ENCODE measurements at places on chromosomes 4 and X. TPM values are rescaled to one million over a fixed set of nuclear protein-coding genes. Genes with fewer than 3 reads are reported as not detected.

- H3K27me3 ChIP-seq = no peaks in the 10 kb centered on the region
- no peak overlapping the region for H3K27ac ChIP-seq
- no peak for DNase-seq
- no peak overlapping the region for H3K4me3 ChIP-seq
Measured at GRCh38 chr4:112031712-112032328, 113.4 kb upstream of the FAM241A start.

- H3K27me3 ChIP-seq = no peaks in the 10 kb centered on the region
- peaks cover under 1% of the 10 kb centered on the region for H3K4me1 ChIP-seq
- no peak overlapping the region for H3K4me3 ChIP-seq
- no peak overlapping the region for H3K27ac ChIP-seq
Measured at GRCh38 chr4:54384563-54384962, 155.5 kb downstream of the PDGFRA start.

MECP2 gene
- total RNA-seq = 54.3 TPM

DNA sequence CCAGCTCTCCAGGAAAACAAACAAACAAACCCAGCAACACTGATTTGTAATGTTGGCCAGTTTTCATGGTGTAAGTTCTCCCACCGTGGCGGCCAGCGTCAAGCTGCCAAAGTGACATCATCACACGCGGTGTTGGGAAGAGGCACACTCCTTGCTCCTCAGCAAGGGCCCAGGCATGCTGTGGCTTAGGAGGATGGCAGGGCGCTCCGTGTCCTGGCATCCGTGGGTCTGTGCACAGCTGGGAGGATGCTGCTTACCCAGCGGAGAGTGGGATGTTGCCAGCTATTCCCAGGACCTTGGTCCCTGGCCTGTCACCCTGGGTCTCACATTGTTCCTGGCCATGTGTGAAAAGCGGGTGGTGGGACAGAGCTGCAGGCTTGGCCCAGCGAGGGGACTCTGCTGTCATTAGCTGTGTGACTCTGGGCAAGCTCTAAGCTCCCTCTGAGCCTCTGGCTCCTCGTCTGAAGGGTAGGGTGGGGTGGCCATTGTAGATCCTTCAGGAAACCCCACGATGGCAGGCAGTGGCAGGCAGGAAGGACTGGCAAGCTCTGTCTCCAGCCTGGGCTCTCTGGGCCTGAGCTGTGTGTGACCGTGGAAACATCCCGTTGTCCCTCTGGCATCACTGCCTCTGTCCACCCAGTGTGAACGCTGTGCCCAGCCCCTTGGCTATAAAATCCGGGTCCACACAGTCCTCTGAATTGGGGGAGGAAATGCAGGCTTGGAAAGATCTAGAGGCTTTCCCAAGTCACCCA is 10.8 kb downstream of the PSAPL1 start:
- DNase-seq = peak; percentile 10
- no peak overlapping the region for H3K4me3 ChIP-seq
- no peaks in the 10 kb centered on the region for H3K27me3 ChIP-seq

DNA sequence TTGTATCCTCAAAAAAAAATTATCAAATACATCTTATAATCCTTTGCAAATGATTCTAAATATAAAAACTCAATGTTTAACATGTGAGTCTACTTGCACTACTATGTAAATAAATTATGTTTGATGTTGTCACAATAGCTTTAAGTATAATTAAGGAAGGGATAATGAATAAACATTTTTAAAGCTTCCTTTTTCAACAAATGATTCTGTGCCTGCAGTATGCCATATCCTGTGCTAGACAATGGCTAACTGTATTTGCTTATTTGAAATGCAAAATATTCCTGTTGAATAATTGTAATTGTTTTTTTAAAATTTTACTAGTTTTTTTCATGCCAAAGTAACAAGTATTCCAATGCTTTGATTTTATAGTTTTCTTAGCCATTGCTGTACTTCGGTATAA is 59.0 kb upstream of the NDUFC1 start:
- H3K4me3 ChIP-seq = no peak overlapping the region
- DNase-seq = no peak

GRCh38 chr4:138910195-138910913 is 105.2 kb upstream of the NOCT start:
- H3K4me1 ChIP-seq = peaks cover 28% of the 10 kb centered on the region
- no peak overlapping the region for H3K4me3 ChIP-seq
- DNase-seq = no peak
- peak overlapping the region; percentile 76 for H3K27ac ChIP-seq
- H3K27me3 ChIP-seq = no peaks in the 10 kb centered on the region
- no peaks in the 10 kb centered on the region for H3K36me3 ChIP-seq

SCD5 gene
- 21.5 TPM for total RNA-seq

CXCL5 gene
- 9.1 TPM for total RNA-seq

Data from upper lobe of left lung (tissue), 6 donors.